ENCODE measurements at places on chromosomes 12 and 14.
A peak's percentile ranks its signal among the peaks of the same experiment; 100 is the strongest.

DNA sequence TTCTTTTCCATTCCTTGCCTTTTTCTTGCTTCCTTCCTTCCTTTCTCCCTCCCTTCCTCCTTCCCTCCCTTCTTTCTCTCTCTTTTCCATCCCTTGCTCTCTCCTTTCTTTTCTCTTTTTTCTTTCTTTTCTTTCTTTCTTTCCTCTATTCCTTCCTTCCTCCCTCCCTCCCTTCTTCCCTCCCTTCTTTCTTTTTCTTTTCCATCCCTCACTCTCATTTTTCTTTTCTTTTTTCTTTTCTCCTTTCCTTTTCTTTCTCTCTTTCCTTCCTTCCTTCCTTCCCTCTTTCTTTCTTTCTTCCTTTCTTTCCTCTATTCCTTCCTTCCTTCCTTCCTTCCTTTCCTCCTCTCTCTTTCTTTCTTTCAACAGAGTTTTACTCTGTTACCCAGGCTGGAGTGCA, 35.1 kb upstream of the PPP4R3A start:
- no peak for DNase-seq

DNA sequence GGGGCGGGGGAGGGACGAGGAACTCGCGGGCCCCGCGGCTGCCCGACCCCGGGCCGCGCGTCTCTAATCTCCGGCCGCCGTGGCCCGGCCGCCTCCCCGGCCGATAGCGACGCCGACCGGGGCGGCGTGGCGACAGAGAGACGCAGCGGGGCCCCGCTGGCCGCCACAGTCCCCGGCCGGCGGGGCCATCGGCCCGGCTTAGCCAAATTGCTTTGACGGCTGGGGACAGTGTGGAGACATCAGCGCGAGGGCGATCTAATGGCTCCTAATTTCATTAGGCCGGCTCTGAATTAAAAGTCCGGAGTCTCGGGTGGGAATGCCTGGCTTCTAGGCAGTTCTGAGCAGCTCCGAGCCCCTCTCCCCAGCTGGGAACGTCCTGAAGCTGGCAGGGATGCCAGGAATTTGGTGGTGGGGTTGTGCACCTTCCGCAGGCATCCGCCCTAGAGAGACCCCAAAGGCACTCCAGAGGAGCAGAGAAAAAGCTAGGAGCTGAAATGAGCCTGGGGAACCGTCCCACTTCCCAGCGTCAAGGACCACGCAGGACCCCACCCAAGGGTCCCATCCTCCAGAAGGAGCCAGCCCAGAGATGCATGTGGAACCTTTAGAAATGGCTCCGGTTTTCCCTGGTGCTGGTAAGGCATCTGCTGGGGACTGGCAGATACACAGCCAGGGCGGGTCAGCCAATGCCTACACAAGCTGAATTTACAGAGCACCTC, 9.6 kb downstream of the TBX5 start:
- DNase-seq, result no peak

DNA sequence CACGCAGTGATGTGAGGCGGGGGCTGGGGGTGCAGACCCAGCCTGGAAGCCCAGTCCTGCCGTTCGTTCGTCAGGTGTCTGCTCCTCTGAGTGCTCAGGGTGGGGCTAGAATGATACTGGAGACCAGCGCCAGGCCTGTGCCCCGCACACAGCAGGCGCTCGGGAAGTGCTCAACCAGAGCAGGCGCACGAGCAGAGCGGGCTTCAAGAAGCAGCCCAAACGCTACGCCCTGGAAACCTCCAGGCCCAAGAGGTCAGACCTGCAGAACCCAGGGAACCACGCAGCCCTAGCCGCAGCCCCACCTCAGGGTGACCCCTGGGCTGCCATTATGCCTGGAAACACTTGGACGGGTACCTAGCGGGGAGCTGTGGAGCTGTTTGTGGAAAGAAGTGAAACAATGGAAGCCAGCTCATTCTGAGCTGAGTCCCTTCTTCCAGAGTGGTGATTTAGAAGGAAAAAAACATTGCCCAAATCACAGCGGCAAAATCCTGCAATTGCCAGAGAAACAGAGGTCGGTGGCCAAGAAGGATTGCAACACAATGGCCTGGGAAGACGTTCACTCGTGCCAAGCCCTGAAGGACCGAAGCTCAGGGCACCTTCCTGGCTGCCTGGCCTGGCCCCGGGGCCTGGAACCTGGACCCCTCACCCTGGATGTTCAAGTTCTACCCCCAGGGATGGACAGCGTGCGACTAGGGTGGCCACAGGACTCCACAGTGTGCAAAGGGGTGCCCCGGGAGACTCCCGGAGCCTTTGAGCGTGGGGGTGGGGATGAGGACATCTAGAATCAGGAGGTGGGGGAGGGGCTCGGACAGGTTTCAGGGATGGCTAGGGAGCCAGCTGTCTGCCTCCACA, 40.4 kb upstream of the DIO3 start:
- no peak for DNase-seq

- no peak for DNase-seq
Measured at GRCh38 chr12:6272300-6273204, 37.9 kb upstream of the PLEKHG6 start.

- DNase-seq, result no peak
Measured at GRCh38 chr12:89994911-89995310, 286.3 kb upstream of the ATP2B1 start.

DNA sequence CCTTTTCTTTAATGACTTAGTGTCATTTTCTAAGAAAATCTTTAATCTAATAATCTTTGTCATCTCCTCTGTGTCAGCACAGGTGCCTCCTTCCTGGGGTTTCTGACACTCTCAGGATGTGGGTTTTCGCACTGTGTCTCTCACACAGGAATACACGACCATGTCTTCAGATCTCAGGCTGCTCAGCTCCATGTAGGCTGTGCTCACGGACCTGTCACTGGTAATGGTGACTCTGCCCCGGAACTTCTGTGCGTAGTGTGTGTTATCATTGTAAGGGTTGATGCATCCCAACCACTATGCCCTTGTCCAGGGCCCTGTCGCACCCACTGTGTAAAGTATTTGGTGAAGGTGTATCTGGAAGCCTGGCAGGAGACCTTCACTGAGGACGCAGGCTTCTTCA, 647.8 kb downstream of the TMEM121 start:
- DNase-seq, result peak; percentile 87

DNA sequence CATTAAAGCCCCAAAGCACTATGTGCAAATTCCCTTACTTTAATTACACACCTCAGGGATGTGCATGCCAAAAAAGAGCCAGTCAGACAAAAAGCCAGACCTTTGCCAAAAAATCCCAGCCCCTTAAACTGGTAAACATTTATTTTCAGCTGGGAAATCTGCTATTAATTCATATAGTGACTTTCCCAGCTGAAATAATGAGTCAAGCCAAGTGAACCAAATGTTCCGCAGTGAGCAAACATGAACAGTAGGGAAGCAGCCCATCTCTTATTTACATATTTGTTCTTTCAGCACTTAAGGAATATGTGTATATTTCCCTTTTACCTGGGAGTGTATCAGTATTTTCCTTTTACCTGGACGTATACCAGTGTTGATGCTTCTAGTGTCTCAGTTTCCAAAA, 44.0 kb upstream of the OTX2 start:
- DNase-seq, result no peak

DNA sequence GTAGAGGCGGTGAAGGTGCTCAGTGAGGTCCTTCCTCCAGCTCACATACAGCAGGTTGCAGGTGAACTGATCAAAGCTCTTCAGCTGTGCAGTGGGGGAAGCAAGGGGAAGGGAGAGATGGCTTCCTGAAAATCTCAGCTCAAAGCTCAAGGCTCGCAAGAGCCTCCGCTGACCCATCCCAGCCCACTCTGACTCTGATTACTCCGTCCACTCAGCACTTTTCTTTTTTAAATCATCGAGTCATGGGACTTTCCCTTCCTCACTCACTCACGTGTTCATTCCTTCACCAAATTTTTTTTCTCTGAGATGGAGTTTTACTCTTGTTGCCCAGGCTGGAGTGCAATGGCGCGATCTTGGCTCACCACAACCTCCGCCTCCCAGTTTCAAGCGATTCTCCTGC, 4.7 kb downstream of the ABCD4 start:
- DNase-seq, result no peak

DNA sequence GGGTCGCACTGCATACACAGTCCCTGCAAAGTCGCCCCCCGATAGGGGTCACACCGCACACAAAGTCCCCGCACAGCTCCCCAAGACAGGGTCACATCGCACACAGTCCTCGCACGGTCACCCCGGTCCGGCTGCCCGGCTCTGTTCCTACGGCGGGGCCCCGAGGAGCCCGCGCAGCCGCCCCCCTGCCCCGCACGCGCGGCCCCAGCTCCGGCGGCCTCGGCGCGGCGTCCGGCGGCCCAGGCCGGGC, 300 bp downstream of the SSH1 start:
- DNase-seq, result no peak

DNA sequence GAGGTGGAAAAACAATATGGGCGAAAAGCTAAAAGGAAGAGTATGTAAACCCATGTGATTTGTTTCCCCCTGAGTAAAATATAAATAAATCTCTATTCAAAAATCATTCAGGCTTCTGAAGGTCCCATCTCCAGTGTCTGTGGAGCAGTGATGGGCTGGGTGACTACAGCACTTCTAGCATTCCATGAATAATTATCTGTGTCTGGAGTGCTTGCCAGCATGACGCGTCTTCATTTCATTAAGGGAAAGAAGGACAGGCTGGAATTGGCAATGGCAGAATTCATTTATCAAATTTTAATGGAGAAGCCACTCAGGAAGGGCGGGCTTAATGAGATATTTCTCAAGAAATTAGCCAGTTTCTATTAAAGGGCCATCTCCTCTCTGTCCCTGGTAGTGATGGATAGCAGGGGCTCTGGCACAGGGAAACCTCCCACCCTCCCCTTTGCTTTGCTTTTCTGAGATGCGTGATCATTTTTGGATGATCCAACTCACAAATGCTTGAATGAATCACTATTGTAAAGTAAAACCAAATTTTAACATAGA, 916.3 kb upstream of the SEL1L start:
- DNase-seq, result no peak

- no peak for DNase-seq
Measured at GRCh38 chr12:93456077-93456476, 11.2 kb upstream of the MRPL42 start.

GRCh38 chr14:53306267-53306721, 153.2 kb upstream of the DDHD1 start:
- DNase-seq, result peak; percentile 77

GRCh38 chr12:55997535-55997859, 421 bp downstream of the SUOX start:
- no peak for DNase-seq

DNA sequence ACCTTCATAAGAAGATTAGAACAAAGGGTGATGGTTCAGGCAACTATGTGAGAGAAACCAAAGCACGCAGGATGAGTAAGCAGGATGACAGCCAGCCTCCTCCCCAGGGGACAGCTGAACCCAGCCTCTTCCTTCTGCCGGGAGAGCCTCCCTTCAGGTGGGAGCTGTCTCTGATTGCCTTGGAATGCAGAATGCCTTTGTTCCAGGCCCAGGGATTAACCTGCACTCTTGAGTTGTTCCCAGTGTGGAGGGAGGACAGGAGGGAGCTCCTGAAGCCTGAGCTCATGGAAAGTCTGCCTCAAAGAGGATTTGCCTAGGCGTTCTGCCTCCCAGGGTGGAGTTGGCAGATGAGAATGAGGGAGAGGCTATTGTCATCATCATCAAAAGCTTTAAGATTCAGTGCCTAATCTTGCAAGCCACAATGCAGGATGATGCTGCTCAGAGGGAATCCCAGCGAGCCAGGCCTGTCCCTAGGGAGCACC, 3.6 kb upstream of the KRT6A start:
- no peak for DNase-seq

DNA sequence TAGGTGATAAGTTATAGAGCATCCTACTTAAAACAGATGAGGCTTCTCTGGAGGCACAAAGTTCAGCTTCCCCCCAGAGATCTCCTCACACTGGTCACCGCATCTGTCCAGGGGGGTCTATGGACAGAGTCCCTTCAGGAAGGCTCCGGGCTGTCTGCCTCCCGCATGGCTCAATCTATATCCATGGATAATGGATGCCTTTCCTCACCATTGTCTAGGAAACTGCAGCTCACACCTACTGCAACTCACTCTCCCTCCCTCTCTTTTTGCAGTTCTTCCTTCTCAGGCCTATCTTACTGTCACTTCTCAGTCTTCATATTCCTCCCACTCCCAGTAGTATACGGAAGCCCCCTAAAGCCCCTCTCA, 100.6 kb upstream of the BCL2L14 start:
- DNase-seq, result no peak

- DNase-seq, result no peak
Measured at GRCh38 chr14:55604488-55604887, 24.5 kb downstream of the KTN1 start.

GRCh38 chr14:36975834-36976233, 196.6 kb downstream of the SLC25A21 start:
- no peak for DNase-seq

DNA sequence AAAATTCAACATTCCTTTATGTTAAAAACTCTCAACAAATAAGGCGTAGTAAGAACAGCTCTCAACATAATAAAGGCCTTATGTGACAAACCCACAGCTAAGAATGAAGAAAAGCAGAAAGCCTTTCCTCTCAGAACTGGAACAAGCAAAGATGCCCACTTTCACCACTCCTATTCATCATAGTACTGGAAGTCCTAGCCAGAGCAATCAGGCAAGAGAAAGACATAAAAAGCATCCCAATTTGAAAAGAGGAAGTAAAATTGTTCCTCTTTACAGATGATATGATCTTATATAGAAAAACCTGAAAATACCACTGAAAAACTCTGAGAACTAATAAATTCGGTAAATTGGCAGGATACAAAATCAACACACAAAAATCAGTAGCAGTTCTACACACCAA, 52.1 kb downstream of the STON2 start:
- DNase-seq, result no peak

DNA sequence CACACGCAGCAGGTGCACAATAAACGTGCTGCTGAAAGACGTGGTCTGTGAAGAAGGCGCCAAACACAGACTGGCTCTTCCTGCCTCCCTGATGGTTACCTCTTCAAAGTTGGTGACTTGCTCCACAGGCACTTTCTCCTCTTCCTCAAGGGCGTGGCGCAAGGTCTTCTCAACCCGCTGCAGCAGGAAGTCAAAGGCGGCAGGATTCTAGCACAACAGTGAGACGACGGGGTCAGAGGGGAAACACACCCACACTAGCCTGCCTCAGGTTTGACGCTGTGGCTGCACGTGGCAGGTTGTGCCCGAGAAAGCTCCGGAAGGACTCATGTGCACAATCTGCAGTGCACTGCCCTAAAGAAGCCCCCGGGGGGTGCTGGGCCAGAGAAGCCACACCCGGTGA, 15.0 kb downstream of the POLE start:
- no peak for DNase-seq

GRCh38 chr14:75672605-75673192, 11.7 kb downstream of the TTLL5 start:
- DNase-seq, result no peak

DNA sequence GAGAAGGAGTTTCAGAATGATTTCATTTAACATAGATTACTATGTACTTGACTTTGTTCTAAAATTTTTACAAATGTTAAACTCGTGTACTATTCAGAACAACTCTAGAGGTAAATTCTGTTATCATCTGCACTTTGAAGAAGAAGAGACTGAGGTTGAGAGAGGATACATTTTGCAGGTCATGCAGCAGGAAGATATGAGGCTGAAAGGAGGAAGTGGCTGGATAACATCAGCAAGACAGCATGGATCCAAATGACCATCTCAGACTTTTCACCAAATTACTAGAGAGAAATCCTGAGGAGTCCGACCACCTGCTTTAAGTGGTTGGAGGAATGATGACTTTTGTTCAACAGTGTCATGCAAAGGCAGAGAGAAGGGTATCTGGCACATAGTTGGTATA, 84.9 kb downstream of the ASCL4 start:
- no peak for DNase-seq
